ENCODE measurements at places on chromosomes 7 and 10.

GRCh38 chr10:10872764-10873163, 144.9 kb upstream of the CELF2 start:
- DNase-seq = no peak

DNA sequence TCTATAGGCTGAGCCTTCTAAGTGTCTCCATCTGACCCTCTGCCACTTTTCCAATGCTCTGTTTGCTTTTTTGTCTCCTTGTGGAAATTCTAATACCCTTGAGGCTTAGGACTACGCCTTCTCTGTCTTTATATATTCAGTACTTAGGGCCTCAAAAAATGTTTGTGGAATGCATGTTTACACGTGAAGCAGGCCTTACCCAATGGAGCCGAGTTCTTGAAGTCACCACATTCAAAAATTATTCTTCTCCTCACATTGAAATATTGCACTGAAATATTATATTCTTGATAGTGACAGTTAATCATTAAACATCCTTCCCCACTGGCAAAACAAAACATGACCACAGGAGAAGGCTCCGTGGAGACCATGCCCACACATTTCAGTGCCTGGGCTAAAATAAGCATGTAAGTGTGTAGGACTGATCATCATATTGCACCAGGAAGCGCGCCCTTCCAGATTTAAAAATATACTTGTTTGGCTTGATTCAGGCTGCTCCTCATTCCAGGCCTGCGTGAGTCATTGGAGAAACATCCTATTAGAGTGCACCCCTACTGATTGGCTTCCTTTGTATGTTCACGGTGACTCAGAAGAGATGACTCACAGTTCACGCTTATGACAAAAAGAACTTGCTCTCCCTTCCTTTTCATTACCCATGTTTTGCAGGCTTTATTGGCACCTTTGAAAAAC, 307.4 kb upstream of the AOAH start:
- DNase-seq = peak; percentile 1

DNA sequence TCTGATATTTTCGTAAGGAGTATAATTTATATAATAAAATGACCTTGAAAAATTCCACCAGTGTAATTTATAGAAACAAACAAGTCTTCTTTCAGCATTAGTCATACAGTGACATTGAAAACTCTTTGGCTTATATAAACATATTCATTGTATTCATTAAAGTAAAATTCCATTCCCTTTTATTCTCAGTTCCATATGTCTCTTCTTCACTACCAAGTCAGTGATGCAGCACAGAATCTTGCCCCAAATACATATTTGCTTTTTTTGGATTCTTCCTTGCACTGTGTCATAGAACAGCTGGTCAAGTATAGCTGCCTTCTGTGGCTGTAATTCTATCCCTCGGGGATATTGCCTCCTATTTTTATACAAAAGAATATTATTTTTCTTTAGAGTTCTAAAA, 884.5 kb upstream of the POT1 start:
- no peak for DNase-seq

DNA sequence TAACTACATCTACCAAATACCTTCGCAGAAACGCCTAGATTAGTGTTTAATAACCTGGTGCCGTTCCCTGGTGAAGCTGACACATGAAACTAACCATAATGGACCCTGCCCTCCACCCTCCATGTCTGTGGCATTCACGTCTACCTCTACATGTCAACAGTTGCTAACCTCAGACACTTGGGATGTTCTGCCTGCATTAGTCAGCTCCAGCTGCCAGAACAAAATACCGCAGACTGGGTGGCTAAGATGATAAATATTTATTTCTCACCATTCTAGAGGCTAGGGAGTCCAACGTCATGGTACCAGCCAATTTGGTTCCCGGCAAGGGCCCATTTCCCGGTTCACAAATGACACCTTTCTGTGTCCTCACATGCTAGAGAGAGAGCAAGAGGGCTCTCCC, 118.5 kb upstream of the CHST15 start:
- DNase-seq = no peak

DNA sequence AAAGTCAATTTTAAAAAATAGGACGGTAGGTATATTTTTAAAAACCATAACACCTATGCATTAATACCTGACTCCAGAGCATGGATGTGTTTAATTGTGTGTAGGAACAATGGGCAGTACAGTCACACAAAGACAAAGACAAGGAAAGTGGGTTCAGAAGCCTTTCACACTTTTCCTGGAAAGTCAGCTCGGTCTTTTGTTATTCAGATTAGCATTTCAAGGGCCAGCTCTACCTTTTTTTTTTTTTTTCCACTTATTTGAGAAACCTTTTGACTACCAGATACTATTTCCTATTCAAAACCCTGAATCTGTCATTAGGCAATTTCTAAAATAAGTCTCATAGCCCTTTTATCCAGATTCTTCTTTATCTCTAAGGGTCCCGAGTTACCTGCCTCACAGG, 401.9 kb downstream of the PARD3 start:
- DNase-seq = no peak

DNA sequence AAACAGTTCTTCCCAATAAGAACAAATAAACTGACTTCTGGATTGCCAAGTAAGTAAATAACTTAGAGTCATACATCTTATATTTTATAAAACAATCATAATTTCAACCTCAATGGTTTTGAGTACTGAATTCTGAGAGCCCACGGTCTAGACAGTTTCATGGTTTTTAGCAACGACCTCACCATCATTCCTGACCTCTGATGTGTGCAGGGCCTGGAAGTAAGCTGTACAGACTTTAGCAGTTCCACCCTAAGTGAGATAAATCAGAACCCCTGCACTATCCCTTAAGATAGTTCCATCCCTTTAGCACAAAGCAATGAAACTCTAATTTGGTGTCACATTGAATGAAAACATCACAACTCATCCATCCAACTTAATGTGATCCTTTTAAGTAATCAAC, 86.0 kb downstream of the NEBL start:
- no peak for DNase-seq

DNA sequence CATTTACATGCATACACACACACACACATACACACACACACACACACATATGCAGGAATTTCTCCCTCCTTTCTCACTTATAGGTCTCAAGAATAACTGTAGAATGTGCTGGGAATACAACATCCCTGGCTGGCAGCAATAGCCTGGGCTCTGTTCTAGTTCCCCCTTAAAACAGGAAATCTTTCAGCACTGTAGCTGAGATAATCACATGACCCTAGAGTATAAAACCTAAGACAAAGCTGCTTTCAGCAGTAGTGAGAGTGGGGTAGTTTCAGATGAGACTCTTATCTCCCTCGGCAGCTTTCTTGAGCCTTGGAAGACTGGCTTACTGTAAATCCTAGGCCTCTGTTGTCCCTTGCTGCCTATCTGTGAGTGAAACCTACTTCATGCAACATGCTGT, 137.4 kb upstream of the AKR1E2 start:
- DNase-seq = no peak

- no peak for DNase-seq
Measured at GRCh38 chr10:127174866-127175265, 21.5 kb downstream of the INSYN2A start.

DNA sequence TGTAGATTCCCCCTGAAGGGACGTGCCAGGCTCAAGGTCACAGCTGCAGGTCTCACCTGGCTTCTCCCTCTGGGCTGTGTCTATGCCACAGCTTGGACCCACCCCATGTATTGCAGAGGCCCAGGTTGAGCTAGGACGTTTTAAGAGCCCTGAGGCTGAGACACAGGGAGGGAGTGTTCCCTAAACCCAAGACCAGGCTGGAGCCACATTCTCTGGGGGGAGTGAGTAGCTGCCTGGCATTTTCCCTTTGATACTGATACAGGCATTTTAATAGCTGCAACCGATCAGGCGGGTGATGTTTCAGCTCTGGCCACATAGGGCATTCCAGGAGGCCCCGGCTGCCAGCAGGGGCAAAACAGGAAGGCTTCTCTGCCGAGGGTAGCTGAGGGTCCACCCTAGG, 13.4 kb downstream of the COL13A1 start:
- no peak for DNase-seq

DNA sequence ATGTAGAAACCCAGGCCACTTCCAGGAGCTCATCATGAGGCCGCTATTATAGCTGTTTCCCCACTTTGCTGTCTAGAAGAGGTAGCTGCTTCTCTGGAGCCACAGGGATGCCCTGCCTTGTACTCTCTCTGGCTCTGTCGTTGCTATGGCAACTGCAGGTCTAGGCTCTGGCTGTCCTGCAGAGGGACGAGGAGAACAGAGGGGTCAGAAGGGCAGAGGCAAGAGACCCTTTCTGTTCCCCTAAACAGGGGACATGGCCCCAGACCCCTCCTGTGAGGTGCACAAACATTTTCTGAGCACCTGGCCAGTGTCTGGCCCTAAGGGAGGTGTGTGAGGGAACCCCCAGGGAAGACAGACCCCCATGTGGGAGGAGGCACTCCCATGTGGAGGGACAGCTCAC, 31.4 kb downstream of the ITPRIP start:
- DNase-seq = no peak

DNA sequence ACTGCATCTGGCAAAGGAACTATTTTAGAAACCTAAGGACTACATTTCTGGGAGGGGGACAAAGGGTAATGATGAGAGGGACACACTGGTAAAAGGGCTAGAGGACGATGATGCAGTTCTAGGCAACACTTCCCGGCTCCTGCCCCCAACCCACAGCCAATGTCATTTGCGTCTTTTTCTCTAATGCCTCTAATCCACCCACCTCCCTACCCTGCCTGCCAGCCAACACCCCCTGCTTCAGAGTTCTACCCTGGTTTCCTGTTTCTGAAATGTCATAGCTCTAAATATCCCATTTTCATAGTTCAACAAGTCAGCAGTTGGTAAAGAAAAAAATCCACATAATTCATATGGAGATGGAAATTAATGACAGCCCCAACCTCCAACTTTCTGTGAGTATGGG, 79.0 kb downstream of the KIAA1549 start:
- DNase-seq = no peak

DNA sequence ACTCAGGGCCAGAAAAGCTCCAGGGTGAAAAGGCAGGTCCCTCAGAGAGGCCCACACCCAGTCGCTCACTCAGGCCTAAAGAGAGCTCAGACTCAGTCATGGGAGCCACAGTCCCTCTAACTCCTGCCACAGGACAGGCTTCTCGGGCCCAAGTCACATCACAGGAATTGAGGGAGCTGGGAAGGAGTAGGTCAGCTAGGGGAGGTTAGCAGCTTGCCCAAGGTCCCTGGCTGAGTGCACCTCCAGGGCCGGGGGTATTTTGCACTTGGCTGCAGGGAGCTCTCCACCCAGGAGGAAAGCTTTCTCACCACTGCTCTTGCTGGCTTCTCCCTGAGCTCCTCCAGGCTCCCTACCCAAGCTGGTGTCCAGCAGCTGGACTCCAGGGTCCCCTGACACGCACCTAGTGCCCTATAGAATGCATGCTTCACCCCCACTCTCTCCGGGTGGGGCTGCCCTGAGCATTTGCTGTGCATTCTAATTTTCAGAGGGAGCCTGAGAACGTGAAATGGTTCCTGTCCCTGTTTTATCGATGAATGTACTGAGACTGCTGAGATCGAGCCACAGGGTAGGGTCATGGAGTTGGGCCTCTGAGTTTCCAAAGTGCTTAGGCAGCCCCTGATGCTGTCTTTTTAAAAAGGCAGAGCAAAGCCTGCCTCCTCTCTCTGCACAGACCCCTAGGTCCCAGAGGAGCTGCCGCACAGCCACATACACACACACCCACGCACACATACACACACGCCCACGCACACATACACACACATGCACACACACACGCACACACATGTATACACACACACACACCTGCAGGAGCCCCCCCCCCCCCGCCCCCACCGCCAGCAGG, 37.9 kb upstream of the RET start:
- no peak for DNase-seq

- no peak for DNase-seq
Measured at GRCh38 chr7:143284591-143285469, at the start of gene TMEM139. TSS of gene TMEM139 (plus strand) at chr7:143284958. CDS start at chr7:143285958, 1,000 bp downstream.

DNA sequence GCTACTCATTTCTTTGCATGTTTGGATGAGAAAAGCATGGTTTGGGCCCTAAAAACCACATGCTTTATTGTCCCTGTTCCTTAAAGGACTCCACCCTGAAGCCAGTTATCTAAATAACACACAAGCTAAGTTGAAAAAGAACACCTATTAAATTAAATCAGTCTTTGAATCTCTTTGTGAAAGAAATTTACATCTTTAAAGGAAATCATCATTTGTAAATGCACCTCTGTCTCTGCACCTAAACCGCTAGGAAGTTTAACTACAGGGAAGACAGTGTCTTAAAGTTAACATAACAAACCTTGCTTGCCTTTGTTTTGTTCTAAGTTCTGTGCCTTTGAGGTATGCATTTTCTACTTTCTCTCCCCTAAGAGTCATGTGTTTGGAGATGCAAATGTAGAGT, 52.6 kb downstream of the HTR7 start:
- DNase-seq = no peak

GRCh38 chr7:35694161-35694783, 663 bp downstream of the HERPUD2 start:
- DNase-seq = no peak

DNA sequence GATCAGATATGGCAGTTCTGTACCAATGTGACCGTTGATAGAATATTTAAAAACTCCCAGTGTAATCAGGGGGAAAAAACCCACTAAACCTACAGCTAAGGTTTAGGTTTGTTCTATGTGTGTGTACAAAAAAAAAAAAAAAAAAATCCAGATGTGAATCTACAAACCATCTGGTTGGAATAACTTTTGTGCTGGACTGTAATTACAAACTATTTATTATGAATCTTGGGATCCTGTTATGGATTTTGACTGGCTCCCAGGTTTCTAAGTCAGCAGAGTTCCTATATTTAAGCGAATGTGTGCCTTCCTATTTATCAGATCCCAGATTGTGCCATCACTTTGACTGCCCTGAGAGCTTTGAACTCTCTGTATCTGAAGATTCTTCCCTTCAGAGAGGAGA, 29.1 kb downstream of the BMPER start:
- DNase-seq = no peak

GRCh38 chr7:127793582-127793981, 141.6 kb downstream of the SND1 start:
- DNase-seq = no peak

DNA sequence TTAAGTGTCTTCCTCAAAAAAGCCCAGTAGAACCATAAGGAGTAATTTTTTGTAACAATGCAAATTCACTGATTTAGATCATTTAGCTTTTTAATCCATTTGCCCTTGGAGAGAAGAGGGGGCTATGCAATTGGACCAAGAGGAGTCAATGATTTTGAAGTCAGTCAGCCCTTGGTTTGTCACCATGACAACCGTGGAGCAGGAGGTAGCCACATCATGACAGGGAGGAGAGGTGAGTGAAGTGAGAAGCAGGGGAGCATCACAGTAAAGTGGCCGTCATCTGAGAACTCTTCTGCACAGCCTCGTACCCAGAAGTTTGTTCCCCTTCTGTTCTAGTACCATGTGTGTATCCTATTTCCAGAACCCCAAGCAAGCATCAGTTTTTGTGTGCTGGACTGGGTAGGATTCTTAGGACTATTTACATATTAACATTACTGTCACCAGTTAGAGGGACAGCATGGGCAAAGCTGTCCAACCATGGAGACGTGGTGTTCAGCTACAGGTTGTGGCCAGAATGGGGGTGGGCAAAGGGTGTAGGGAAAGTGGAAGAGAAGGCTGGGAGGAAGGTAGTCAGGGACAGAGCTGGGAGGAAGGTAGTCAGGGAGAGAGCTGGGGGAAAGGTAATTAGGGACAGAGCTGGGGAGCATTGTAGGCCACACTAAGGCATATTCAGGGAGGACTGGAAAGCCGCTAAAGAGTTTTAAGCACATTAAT, 13.1 kb downstream of the UBE3C start:
- no peak for DNase-seq
